ENCODE measurements at places on chromosomes 4 and X.

GRCh38 chrX:16978193-16978984 lies 31.9 kb downstream of the REPS2 start:
- no peak for DNase-seq

GRCh38 chrX:74536832-74537371 lies 77.5 kb downstream of the RLIM start:
- no peak for DNase-seq

GRCh38 chr4:183329954-183330742 lies 7.9 kb upstream of the CLDN24 start:
- DNase-seq = no peak

GRCh38 chr4:6526156-6526555 lies 48.8 kb upstream of the MAN2B2 start:
- no peak for DNase-seq

GRCh38 chr4:94507708-94508107 lies 56.0 kb downstream of the PDLIM5 start:
- peak; percentile 4 for DNase-seq

GRCh38 chr4:93342738-93343137 lies 485.8 kb upstream of the ATOH1 start:
- DNase-seq = no peak

GRCh38 chr4:92252846-92253245 lies 50.9 kb upstream of the GRID2 start:
- no peak for DNase-seq

- DNase-seq = no peak
Observed at GRCh38 chr4:74317616-74318246, 9.5 kb downstream of the EPGN start.

Measured in Ammon's horn (tissue), 1 donor.